ENCODE measurements at places on chromosomes 4 and X.

- DNase-seq = no peak
Measured at GRCh38 chr4:101977076-101977475, 186.5 kb downstream of the BANK1 start.

DNA sequence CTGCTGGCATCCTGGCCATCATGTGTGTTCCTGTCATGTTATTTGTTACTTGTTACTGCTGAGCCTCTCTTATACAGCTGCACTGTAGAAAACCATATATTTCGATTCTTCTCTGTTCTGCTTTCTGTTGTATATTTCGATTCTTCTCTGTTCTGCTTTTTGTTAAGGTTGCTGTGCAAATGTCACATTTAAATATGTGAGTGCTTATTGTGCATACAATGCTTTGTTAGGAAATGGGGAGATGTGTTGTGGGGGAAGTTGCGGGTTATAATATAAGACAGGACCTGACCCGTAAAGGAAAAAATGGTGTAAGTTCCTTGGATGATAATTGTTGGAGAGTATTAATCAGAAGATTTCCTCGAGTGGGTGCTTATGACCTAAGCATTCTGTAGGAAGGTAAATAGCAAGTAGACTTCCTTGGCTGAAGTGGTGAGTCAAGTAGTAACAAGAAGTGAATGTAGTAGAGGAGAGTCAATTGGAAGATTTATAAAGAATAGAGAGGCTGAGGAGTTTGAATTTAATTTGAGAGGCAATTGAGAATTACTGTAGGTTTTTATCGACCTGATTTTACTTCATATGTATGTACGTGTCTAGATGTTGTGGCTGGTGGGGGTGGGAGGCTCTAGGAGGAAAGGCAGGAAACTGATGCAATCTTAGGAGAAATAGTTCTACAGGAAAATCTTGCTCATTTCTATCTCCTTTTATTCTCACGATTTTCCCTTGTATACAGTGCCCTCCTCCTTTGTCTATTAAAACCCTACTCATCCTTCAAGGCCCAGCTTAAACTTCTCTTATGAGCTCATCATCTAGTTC is 8.5 kb downstream of the OGT start:
- DNase-seq = no peak

GRCh38 chr4:60129740-60130139 is 1070.4 kb upstream of the ADGRL3 start:
- no peak for DNase-seq

GRCh38 chr4:137980641-137981040 is 261.5 kb downstream of the SLC7A11 start:
- DNase-seq = no peak

GRCh38 chrX:131841496-131842437 is 181.3 kb upstream of the STK26 start:
- no peak for DNase-seq

DNA sequence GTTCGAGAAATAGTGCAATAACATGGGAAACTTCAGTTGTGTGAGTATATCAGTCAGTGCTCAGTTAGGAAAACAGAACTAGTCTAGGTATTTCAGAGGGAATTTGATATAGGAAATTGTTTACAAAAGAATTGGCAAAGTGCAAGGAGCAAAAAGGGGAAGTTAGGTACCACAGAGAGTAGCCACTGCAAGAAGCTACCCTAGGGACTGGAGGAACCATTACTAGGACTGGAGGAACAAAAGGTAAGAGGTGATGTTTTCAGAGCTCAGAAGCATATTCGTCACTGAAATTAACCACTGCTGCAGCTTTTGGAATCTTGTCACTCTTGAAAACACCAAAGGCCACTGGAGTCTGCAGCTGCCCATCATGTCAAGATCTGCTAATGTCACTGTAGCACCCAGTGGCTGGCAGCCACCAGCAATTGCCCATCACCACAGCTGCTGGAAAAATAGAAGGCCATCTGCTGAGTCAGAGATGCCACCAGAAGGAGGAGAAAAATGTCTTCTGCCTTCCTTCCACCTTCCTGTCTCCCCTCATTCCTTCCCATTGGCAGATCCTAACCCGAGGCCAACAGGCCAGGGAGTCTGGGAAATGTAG is 160.6 kb upstream of the RPS6KA3 start:
- DNase-seq = no peak

- no peak for DNase-seq
Measured at GRCh38 chr4:82423245-82424054, 6.8 kb downstream of the HNRNPDL start.

GRCh38 chr4:90281541-90282355 is 154.6 kb downstream of the CCSER1 start:
- no peak for DNase-seq

DNA sequence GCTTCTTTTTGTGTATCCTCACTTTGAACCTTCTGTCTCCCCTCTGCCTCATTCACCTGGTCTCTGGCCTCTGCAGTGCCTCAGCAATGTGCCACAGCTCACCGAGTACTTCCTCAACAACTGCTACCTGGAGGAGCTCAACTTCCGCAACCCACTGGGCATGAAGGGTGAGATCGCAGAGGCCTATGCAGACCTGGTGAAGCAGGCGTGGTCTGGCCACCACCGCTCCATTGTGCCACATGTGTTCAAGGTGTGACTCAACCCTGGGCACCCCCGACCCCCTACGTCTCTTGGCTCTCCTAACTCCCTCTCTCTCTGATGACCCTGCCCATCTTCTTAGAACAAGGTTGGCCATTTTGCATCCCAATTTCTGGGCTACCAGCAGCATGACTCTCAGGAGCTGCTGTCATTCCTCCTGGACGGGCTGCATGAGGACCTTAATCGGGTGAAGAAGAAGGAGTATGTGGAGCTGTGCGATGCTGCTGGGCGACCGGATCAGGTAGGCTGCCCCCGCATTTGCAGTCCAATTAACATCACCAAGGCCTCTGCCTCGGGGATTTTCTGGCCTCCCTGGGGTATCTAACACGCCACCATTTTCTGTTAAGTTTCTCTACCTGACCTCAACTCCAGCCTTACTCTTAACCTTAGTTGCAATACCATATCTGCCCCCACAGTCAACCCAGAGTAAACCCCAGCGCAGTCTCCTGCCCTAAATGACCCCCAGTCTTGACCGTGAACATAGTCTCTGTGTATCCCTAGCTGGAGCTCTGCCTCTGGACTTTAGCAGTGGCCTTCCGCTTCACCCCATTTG is 8.6 kb downstream of the USP11 start:
- no peak for DNase-seq

DNA sequence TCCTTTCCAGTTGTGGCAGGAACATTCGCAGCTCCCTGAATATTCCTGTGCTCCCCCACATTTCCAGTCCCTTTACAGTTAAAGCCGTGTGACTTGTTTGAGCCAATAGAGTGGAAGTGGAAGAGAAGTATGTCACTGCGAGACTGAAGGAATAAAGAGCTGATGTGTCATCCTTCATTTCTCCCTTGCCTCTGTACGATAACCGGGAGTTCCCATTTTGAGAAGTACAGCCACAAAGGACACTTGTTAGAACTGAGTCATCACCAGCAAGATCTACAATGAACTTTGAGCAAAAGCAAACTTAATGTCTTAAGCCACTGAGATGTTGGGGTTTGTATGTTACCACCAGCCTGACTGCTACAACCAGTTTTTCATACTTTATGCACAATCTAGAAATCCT is 92.3 kb downstream of the SPRY1 start:
- no peak for DNase-seq

DNA sequence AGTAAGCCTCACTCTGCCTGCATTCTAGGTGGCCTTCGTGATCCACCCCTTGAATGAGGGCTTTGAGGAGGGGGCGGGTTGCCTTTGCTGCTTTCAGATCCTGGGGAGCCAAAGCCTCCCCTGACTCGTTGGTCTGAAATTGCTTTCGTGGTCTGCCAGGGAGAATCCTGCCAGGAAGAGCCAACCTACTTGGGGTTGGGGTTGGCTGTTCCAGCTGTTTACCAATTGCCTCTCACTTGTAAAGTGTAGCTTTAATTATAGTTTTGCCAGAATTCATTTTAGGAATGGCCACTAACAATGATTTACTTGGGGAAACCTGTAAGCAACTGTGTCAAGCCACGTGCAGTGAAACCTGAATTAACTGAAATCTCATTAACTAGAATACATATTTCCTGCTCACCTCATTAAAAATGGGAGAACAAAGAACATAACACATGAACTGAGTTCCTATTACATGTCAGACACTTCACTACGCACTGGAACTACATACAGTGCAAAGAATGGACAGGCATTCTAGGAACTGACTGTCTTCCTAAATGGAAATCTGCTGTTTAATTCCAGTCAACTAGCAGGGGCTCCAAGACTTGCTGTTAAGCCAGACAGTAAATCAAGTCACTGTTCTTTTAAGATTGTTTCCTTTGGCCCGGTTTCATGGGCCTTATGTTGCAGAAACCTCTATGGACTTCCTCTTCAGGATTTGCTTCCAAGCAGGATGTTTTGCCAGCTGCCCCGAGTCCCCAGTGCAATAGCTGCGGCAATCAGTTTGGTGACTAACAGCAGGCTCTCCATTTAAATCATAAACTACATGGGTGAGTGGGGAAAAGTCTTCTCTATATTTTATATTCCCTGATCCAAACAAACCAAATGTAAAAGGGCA is 16.4 kb upstream of the NKRF start:
- DNase-seq = no peak

- DNase-seq = no peak
Measured at GRCh38 chr4:169420291-169420690, 149.5 kb upstream of the SH3RF1 start.

GRCh38 chr4:118918388-118918787 is 29.7 kb downstream of the SYNPO2 start:
- no peak for DNase-seq

GRCh38 chrX:11792461-11793421 is 34.7 kb downstream of the MSL3 start:
- peak; percentile 28 for DNase-seq

- DNase-seq = no peak
Measured at GRCh38 chr4:38958453-38959190, 73.6 kb downstream of the TMEM156 start.

DNA sequence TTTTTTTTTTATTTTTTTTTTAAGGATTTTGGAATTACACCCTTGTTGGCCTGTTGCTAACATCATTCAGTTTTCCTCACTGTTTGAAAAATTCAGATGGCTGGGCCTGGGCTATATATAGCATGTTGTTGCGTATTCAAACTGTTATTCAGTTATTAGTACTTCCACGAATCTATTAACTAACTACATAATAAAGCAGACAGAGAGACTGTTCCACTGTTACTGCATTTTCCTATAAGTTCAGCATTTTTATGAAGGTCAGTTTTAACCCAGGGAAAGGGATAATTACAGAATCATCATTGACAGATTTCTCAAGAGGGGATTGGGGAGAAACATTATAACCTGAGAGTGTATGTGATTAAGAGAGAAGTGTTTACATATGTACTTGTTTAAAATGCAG is 3.1 kb downstream of the DOCK11 start:
- no peak for DNase-seq

- no peak for DNase-seq
Measured at GRCh38 chr4:43837171-43837570, 611.4 kb downstream of the KCTD8 start.

DNA sequence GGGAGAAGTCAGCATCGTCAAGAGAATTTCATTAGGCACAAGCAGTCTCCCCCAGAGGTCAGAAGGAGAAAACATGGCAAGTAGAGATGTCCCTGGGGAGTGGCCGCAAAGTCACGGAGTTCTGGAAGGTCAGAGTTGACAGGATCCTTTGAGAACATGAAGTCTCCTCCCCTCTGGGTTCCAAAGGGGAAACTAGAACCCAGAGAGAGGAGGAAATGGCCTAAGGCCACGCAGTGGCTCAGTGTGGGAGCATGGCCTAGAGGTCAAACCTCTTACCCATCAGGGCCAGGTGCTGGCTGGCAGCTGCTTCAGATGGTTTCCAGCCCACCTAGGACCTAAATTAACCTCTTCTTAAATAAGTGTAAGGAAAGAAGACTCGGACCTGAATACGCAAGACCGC is 884 bp downstream of the IDH3G start:
- no peak for DNase-seq

DNA sequence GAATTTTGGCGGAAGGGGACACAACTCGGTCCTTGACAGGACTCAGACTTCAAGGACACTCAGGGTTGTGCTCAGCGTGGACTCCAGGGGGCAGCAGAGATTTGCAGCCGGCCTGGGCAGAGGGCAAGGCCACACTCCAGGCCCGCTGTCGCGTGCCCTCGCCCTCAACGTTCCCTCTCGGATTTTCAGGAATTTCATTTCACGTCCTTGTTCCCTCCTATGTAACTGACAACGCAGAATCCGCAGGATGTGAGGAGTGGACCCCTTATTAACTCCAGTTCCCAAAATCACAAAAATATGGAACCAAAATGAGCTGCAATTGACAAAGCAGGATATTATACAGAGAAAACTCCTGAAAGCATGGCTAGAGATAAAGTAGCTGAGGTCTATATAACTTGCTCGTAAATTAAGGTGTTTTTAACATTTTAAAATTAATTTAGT is 21.0 kb upstream of the DCTD start:
- DNase-seq = no peak

DNA sequence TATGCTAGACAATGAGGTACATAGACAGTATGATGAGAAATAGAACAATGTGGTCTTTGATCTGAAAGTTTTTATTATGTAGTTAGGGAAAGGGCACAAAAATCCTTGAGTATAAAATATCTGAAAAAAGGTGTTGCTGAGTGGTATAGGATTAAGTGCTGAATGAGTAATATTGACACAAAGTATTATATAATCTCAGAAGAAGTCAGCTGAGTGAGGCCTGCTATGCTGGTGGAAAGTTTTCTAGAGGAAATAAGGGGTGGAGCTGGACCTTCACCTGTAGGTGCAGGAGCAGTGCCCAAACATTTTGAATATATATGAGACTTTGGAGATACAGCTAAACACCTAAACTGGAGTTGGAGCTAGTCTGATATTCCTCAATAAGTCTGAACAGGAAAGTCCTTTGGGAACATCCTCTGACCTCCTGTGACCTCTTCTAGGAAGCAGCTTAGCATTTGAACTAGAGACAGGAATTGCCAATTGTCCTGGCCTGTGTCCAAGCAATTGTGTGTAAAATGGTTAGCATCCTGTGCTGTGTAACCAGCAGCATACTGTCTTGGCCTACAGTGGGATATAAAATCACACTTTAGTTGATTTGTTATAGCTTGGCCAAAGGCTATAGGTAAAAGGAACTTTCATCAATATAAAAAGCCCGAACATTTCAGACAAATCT is 285.3 kb downstream of the ANKRD50 start:
- DNase-seq = no peak

- no peak for DNase-seq
Measured at GRCh38 chrX:145405012-145405411, 157.7 kb downstream of the SPANXN1 start.

- no peak for DNase-seq
Measured at GRCh38 chrX:110578270-110578669, 217.3 kb downstream of the CHRDL1 start.

- DNase-seq = no peak
Measured at GRCh38 chr4:76203541-76203940, 10.1 kb downstream of the SCARB2 start.

All from stimulated activated CD8-positive, alpha-beta memory T cell treated with anti-CD3 and anti-CD28 coated beads, Interleukin-7, amount 100 ng/mL, for 1 hour (primary cell).